ENCODE measurements at places on chromosomes 5 and 9.

DNA sequence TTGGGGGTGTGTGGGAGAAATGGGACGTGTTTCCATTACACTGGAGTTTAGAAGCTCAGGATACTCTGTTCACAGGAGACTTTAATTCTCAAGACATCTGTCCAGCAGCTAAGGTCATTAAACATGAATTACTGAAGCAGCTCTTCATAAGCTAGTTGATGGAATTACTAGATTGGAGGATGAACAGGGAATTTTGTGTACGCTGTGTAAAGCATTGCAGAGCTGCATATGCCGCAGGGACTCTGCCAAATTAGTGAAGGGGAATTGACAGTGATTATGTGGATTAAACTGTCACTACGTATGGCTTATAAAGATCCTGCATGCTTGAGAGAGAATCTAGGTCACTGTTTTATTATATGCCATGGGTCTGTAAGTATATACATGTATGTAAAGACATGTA is 177.5 kb upstream of the TBC1D2 start:
- no peak for DNase-seq

- no peak for DNase-seq
Observed at GRCh38 chr5:178423431-178423830, 166.8 kb downstream of the COL23A1 start.

DNA sequence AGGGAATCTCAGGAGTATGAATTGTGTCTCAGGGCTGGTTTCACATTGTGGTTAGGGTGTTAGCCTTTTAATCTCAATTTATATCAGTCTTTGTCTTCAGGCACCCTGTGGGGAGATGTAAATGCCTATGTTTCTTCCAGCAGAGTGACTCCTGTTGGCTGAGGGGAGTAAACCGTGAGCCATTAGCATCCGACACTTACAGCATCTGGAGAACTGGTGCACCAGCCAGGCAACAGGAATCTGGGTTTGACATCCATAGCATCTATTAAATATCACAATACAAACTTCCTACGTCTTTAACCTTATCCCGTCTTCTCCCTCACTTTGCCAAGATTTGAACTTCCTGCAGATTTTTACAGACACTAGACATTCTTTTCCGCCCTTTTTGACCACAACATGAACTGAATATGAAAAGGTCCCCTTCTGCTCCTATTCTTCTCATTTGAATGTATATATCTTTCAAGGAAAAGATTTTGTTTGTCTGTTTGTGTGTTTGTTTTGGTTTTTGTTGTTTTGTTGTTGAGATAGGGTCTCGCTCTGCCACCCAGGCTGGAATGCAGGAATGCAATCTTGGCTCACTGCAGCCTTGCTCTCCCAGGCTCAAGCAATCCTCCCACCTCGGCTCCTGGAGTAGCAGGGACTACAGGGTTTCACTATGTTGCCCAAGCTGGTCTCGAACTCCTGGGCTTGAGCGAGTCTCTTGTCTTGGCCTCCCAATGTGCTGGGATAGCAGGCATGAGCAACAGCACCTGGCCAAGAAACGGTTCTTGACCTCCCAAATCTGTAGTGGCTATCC is 626.2 kb downstream of the TLR4 start:
- no peak for DNase-seq

- DNase-seq = no peak
Observed at GRCh38 chr5:53488195-53488722, 7.8 kb downstream of the FST start.

DNA sequence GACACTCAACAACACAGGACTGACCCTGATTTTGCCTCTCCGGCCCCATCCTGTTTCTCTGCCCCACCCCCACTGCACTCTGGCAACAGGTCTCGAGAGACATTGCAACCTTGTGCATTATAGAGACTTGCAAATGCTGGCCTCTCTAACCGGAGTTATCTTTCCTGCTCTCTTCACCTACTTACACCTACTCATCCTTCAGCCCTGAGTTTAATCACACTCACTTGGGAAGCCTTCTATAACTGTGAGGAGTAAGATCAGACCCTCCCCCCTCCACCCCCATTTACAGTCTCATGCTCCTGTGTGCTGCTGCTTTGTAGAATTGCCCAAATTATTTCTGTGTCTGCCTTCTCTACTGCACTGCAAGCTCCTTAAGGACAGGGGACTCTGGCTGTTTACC is 42.8 kb downstream of the WWC1 start:
- no peak for DNase-seq

DNA sequence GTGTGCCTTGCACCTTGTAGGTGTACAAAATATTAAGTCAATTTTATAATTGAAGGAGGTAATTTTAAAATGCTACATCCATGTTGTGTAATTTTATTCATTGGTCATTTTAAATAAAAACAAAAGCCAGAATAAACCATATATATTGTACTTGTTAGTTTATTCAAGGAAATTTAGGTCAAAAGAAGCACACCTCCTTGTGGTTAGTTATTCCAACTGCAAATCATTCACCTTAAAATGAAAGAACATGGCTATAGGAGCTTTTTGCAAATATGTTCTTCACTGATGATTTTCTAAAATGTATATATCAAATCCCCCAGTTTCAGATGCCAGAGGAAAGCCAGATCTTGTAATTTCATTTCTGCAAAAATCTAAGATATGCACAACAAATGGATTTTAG is 5.4 kb upstream of the MOCS2 start:
- DNase-seq = no peak

DNA sequence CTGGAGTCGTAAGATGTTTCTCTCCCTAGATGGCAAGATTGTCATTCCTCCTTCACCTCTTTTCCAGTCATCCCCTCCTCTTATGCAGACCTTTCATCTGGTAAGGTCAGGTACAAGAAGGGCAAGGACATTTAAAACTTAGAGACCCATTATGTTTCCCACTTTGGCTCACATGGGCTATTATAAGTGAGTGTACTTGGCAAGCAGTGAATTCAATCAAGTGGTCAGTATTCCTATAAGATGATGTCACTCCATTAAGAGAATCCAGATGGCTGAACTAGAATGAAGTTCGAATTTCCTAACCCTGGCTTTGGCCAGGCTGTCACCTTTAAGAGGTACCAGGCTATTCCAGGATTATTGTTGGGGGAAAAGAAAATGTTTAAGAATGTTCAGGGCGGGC is 32.2 kb downstream of the ZNF131 start:
- no peak for DNase-seq

- no peak for DNase-seq
Observed at GRCh38 chr9:18472841-18473251, 1.1 kb upstream of the ADAMTSL1 start.

Measured in stimulated activated CD4-positive, alpha-beta T cell treated with anti-CD3 and anti-CD28 coated beads, Interleukin-4, amount 100 ng/mL, for 48 hours (primary cell).